Fibroblast of skin of left quadriceps (primary cell): ENCODE measurements at places on chromosomes 1 and 21.
A peak's percentile ranks its signal among the peaks of the same experiment; 100 is the strongest.

DNA sequence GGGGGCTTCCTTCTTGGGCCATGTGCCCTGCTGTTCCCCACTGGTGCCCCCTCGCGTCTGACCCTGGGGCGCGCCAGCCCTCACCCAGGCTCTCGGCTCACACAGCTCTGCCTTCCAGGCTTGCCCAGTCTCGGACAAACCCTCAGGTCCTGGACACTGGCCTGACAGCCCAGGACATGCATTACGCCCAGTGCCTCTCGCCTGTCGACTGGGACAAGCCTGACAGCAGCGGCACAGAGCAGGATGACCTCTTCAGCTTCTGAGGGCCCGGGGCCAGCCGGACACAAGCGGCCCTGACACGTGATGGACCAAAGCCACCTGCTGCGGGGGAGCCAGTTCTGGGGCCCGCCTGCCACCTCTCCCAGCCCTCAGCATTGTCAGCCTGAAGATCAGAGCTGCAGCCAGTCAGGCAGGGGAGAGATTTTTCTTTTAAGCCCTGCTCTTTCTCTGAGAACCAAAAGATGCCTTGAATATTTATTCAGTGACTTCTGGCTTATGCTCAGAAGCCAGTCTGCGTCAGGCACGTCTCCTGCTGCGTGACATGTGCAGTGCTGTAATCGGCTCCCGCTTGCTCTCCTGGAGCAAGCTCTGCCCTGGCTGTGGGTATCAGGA is 23.4 kb downstream of the LDLRAP1 start:
- DNase-seq: peak; percentile 74

- DNase-seq: no peak
These were observed 54.2 kb downstream of the IGSF5 start for GRCh38 chr21:39799178-39799577.

DNA sequence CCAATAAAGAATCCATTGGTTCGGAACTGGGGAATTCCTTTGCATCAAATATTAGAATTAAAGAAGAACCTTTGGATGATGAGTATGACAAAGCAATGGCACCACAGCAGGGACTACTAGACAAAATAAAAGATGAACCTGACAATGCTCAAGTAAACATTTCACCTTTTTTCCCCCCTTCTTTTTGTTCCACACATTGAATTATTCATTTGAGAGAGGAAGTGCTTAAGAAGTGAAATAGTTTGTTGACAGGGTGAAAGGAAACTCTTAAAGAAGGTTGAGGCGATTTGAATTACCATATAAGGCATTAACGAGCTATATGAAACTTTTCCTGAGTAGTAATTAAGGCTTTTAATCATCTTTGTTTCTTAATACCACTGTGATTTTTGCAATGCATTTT is 93.1 kb downstream of the ZMYM4 start:
- no peak for DNase-seq

DNA sequence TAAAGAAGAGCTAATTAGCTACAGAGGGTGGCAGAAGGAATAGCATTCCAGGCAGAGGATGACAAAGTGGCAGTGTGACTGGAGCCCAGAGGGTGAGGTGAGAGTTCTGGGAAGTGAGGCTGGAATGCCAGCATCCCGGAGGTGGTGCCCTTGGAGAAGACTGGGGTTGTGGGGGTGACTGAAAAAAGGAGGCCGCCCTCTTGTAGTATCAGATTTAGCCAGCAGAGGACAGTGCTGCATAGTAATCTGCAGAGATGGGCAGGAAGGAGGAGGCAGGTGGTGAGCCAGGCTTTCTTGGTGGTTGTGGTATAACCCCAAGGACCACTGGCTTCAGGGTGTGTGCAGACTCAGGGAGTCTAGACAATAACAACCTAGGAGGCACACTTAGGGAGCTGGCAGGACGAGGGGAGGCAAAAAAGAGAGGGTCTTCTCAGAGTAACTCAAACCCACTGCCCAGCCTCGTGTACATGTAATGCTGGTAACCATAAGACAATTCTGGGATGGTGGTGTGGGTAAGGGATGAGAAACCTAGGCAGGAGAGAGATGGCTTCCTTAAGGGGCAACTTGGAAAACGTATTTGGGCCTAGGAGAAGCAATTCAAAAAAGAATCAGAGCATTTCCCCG is 30.5 kb downstream of the MROH7 start:
- peak; percentile 5 for DNase-seq

GRCh38 chr1:199472018-199472417 is 555.5 kb upstream of the NR5A2 start:
- peak; percentile 8 for DNase-seq

GRCh38 chr1:75996196-75996595 is 64.0 kb upstream of the ASB17 start:
- no peak for DNase-seq

DNA sequence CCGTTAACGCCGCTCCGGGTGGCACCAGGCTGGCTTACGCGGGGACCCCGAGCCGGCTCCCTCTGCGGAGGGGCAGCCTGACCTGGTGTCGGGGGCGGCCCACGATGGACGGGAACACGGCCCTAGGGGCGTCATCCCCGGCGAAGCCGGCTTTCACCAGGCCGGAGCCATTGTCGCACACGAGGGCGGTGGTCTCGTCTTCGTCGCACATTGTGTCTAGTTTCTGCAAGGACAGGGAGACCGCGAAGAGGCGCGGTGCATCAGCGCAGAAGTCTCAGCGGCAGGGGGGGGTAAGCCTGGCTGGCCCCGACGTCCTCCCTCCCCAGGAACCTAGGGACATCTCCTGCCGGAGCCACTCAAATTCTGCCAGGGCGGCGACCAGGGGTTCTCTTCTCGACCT is 989 bp downstream of the ACTA1 start:
- DNase-seq: no peak

DNA sequence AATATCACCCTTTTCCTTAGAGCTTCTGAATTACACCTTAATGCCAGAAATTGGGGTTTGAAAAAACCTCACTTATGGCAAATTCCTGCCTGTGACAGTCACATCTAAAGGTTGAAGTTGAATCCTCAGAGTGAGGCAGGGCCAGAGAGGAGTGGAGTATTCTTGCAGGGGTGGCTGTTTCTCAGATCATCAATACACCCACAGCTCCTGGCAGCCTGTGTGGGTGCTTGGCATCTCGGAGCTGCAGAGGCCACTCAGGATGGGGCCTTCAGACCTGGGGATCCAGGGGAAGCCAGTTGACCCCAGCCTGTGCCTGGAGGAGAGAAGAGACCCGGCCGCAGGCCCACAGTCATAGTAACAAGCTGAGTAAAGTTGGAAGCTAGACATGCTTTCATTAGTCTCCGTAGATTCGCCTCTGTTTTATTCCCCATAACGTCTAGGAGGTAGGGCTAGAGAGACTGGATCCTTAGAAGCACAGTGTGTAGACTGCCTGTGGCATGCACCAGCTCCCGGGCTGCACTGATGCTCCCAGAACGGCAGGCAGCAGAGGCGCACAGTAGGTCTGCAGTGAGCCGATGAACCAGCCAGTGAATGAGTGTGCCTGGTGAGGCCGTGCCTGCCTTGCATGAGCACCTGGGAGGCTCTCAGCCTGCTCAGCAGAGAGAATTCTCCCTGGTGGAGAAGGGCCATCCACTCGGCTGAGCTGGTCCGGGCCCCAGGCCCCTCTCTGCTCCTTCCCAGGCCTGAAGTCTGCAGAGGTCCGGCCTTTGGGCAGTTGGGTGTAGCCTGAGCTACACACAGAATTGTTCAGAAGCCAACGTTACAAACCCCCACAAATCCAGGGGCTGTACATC is 42.9 kb downstream of the TFF3 start:
- DNase-seq: no peak

GRCh38 chr1:66533804-66534740 is at the start of gene SGIP1:
SGIP1 (plus strand) TSS chr1:66534153; CDS start chr1:66534359, 206 bp downstream.
- no peak for DNase-seq

DNA sequence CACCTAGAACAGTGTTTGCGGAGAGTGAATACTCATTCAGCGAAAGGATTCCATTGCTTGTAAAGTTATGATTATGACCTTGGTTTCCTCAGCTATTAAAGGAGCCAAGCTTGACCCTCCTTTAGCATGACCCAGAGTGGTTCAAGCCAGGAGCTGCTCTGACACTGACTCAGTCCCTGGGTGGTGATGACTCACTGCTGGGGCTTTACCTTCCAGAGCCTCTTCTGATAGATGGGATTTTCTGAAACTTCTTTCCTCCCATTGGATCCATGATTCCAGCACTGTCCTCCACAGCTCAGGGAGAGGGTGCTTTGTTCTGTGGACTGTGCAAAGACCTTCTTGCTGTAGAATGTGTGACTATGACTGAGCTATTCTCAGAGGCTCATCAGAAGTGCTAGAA is 77.4 kb downstream of the S1PR1 start:
- DNase-seq: no peak

GRCh38 chr1:24141311-24141997 is 1.5 kb downstream of the IL22RA1 start:
- DNase-seq: no peak
